ENCODE measurements at places on chromosomes 4 and X.

- no peak for DNase-seq
These were observed 65.0 kb upstream of the MAGEB2 start for GRCh38 chrX:30150196-30150895.

DNA sequence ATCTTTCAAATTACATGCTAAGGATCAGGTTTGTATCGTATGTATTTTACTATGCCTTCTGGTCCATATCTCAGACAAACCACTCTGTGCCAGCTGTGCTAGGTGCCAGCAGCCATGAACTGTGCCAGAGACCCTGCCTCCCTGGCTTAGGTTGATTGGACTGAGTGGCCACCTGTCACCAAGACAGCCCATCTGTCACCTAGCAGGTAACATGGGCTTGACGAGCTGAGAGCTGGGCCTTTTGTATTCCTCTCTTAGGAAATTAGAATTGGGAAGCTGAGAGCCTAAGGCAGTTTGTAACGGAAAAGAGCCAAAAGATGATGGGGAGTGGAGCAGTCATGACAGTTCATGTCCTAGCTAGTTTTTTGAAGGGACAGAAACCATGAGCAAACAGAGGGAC, 42.5 kb downstream of the TMEM164 start:
- no peak for DNase-seq

DNA sequence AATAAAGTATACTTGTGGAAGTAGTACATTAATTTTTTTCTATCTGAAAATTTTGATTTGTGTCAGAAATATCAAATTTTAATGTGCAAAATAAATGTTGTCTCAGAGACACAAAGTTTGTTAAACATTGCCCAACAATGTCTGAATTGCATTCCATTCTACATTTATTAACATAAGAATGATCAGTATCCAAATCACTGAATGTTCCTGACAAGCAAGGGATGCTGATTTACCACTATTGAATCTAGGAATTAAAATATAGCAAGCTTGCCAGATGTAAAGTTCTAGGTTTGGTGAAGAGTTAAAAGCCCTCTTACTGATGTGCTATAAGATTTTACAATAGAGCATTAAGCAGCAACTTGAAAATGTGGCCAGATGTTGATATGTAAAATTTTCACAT, 489.2 kb upstream of the CTSO start:
- DNase-seq, result no peak

GRCh38 chrX:83501003-83501402, 7.1 kb upstream of the POU3F4 start:
- DNase-seq, result no peak

DNA sequence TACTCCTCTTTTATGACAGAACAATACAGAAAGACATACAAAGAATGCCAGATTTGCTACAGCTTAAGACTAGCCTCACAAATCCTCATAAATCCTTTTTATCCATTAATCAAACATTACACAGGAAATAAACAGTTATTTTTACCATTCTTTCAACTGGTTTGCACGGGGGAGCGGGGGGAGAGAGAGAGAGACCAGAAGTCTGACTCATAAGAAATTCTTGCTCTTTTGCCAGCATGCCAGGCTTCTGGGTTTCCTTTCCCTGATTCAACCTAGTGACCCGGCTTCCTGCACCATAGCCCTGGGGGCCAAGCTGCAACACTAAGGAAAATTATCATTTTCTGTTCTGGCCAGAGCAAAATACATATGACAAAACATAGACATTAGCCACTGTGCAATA, 6.8 kb upstream of the RRAGB start:
- peak; percentile 14 for DNase-seq

GRCh38 chr4:153592064-153592463, 92.0 kb upstream of the TLR2 start:
- no peak for DNase-seq

- DNase-seq, result no peak
These were observed 1.6 kb upstream of the AP1S2 start for GRCh38 chrX:15856222-15856587.
